Left cardiac atrium (tissue), 4 donors: ENCODE measurements at places on chromosomes 12 and 14. TPM values are rescaled to one million over a fixed set of nuclear protein-coding genes. Genes with fewer than 3 reads are reported as not detected.

DNA sequence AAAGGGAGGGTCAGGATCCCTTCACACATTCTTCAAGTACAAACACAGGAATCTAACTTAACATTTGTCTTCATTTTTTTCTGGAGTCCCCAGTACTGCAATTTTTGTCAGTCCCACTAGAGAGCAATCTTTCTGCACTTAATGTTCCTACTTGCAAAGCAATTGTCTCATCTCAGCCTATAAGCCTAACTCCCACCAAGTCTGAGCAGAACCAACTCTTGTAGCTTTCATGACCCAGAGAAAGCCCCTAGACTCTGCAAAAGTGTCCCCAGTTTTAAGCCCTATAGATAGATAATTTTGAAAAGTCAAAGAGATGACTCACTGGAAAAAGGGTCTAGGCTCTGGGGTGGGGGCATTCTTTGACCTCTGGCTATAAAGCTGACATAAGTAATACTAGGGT is 1.8 kb upstream of the ZBTB39 start:
- no peak for DNase-seq

DNA sequence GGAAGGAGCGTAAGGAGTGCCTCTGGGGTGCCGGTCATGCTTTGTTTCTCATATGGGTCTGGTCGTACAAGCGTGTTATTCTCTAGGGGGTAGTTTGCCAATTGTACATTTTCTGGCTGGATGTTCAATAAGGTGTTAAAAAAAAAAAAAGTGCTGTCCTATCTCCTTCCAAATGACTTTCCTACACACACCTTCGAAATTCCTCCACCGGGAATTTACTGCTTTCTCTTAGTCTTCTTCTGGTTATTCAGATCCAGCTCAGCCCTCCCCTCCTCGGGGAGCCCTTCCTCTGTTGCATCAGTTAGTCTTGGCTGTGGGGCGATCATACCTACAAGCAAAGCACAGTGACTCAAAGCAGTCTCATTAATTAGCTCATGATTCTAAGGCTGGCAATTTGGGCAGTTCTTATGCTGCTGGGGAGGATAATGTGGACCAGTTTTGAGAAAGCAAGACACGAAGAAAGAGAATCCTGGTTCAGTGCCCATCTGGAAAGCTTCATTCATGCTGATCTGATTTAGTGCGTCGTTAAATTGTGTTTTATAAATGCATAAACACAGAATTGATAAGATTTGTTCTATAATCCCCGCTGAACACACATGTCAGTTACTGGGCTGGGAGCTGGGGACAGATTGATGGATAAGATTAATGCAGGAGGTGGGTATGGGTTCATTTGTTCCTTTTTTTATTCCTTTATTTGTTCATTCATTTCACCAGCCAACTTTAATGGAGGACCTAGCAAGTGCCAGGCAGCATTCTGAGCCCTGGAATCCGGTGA is 9.2 kb upstream of the CLMN start:
- no peak for DNase-seq

GRCh38 chr12:95789126-95790032 is 1.2 kb downstream of the NTN4 start:
- peak; percentile 54 for DNase-seq

DNA sequence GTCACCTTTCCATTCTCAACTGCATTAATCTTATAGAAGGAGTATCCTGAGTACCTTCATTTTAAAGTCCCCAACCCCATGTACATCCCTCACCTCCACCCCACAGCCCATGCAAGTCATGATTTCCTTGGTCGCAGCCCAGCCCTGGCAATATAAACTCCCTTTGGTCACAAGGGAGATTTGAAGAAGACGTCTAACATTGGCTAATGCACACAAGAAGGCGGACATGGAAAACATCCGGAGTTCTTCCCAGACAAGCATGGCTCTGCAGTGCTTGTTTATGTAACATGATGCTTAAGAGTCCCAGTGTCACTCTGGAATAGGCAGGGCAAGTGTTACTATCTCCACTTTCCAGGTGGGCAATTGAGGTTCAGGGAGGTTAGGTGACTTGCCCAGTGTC is 277.6 kb downstream of the DPF3 start:
- DNase-seq: no peak

DNA sequence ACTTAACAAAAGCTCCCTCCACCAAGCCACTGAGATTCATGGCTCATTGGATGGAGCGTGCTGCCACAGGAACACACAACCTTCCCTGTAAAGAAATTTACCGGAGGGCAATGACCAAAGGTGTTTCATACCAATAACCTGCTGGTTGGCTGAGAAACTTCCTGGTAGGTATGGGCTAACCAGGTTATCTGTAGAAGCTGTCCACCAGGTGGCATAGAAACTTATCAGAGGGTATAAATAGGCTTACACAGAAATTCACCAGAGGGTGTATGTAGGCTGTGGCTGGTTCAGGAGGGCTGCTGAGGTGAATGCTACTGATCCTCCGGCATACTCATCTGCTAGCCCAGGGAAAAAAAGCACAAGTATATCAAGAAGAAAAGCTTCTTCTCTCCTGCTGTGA is 27.1 kb upstream of the MTERF2 start:
- DNase-seq: no peak

- no peak for DNase-seq
Observed at GRCh38 chr12:6080149-6081045, 44.1 kb downstream of the VWF start.

- no peak for DNase-seq
Observed at GRCh38 chr12:3802721-3803120, 49.8 kb upstream of the CRACR2A start.

GRCh38 chr14:93245764-93246420 is 38.8 kb downstream of the UBR7 start:
- DNase-seq: no peak

- no peak for DNase-seq
Observed at GRCh38 chr12:31773223-31773750, 44.5 kb upstream of the AMN1 start.

DNA sequence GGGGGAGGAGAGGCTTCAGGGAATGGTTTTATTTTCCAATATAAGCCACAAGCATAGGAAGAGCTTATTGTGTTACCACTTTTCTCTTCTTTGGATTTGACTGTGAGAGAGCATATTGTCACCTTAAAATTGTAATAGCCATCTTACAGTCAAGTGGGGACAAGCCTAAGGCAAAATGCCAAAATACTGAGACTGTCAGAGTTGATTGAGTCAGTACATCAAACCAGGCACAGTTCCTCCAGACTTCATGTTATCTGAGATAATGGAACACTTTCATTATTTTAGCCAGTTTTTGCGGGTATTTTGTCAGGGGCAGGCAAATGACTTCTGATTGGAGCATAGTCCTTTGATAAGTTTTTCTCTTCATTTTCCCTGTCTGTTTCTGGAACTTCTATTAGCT is 19.5 kb upstream of the NUBPL start:
- no peak for DNase-seq

DNA sequence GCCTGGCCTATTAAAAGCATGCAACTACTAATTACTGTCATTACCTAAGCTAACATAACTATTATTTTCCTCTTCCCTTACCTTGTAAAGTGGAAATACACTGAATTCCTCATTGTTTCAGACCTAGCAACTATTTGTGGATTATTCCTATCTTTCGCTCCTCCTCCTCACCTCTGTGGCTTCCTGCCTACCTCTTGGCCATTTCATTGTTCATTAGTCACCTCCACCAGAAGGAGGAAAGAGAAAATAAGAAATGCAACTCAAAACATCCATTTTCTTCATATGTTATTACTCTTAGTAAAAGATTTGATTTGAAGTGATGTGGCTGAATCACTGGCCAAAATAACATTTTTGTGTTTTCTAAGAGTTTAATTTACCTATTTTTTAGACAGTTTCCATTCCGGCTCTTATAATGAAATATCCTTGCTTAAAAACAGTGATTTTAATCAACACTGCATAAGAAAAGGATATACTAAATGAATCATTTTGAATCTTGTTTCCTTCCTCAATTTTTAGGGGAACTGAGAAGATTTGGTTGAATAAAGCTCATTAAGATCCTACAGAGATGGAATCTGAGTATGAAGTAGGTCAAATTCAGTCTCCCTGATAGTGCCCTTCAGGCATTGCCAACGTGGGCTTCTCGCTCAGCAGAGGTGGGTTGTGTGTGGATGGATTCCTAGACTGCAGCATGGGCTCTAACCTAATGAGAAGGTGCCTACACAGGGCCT is 27.6 kb upstream of the ARHGAP5 start:
- no peak for DNase-seq

DNA sequence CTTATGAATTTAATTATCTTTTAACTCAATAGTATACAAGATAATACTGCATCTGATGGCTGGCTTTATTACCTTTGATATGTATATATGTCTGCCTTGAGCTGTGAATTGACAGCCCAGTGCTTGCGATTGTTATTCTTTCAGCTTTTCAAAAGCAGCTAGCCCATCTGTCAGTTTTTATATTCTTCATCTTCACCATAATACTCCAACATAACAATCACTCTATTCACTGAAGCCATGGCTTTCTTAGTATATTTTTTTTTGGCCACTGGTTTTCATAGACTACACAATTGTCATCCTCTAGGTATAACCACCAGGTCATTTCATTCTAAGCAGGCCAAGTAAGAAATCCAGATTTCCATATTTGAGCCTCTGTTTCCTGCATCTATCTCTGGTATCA is 1026.1 kb downstream of the FSCB start:
- no peak for DNase-seq

DNA sequence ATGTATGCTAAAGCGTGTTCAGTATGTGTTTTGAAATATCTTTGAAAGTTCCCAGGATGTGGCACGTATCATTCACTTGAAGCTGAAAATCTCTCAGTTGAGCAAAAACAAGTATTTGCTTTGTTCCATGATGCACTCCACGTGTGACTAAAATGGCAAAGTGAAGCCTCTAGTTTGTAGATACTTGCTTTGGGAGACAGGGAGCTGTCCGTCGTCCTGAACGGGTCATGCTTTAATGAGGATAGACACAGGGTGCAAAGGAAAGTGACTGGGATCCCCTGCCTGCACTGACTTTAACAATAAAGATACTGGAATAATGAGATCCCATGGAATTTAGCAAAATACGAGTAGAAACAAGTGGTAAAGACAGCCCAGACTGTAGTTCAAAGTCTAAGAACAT is 991.4 kb downstream of the NRXN3 start:
- DNase-seq: no peak

DNA sequence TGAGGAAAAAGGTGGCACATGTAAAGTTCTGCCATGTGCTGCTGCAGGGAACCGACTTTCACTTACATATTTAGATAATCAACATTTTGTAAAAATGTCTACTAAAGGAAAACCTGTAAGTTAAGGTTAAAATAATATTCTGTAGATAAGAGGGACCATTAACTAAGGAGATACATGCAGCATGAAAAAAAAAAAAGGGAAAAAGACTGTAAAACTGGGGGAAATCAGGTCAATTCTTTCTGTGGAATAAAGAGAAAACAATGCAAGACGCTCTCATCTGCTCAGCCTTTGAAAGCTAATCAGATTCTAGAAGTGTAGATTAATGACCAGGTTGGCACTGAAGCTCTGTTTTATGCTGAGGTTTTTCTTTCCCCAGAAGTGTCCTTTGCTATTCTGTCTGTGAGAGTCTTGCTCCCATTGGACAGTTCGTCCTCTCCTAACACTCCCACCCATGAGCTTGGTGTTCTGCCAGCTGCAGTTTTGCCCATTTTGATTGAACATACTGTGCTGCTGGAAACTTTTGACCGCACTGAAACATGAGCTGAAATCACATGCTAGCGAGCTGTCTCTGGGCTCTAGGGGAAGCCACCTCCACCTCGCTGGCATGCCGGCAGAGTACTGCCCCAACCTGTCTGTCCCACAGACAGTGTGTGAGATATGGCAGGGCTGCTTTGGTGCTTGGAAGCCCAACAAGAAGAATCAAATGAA is 39.7 kb downstream of the PPTC7 start:
- peak; percentile 91 for DNase-seq

IAPP gene
- total RNA-seq: not detected

BIN2 gene
- total RNA-seq: 4.0 TPM

SNX6 gene
- 58.2 TPM for total RNA-seq

WSCD2 gene
- total RNA-seq: 0.44 TPM

ADAMTS20 gene
- total RNA-seq: not detected

SOAT2 gene
- not detected for total RNA-seq

WIF1 gene
- not detected for total RNA-seq

KRT71 gene
- total RNA-seq: not detected

CACNA1C gene
- total RNA-seq: 127 TPM

ZDHHC22 gene
- total RNA-seq: not detected
